ENCODE measurements at places on chromosomes 7 and 10.
A peak's percentile ranks its signal among the peaks of the same experiment; 100 is the strongest.

DNA sequence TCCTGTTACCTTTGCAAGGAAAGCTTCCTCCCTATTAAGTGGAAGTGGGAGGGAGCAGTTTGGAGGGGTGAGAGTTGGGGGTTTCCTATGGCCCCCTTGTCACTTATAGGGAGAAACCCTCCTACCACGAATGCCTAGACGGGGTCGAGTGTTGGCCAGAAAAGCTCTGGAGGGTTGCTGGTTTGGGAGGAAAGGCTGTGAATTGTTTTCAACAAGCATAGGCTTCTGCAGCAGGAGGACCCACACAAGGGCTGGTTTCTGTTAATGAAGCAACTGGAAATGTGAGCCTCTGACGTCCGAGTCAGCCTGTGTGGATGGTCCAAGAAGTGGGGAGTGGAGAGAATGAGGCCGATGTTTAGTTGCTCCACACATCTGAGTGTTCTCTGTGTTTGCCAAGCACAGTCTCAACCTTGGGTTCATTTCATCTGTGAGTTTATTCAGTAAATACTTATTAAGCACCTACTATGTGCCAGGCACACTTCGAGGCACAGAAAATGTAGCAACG lies 37.3 kb upstream of the LEP start:
- DNase-seq: no peak

DNA sequence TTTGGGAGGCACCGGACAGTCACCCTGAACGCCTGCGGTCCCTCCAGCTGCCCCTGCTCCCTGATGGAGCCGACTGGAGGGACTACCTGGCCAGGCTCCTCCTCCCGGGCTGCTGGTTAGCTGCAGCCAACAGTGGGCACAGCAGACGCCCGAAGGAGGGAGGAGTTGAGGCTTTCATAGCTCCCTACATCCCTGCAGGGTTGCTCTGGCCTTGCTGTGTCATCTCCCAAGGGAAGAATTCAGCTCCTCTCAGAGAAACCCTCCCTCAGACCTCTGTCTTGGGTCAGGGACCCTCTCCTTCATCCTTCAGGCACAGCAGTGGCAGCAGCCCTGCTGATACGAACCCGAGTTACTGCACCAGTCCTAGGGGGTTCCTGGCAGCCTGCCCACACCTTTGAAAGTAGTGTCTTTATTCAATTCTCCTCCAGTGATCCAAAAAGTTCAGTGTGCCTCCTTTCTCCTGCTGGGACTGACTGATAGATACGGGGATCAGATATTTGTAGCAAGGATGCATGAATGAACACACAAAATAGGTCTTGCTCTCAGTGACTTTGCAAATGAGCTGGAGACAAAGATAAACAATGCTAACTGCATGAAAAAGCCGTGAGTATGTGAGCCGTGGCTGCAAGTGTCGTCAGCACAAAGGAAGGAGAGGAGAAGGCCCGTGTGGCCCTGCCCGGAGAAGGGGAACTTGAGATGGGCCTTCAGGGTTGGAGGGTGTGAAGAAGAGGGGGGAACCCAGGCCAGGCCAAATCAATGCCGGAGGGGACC lies 136.6 kb downstream of the PRKAG2 start:
- no peak for DNase-seq

GRCh38 chr7:50304911-50305582 lies 531 bp downstream of the IKZF1 start:
- DNase-seq: peak; percentile 63

- no peak for DNase-seq
Measured at GRCh38 chr10:66990143-66990830, 64.5 kb downstream of the LRRTM3 start.

GRCh38 chr7:78355834-78356233 lies 557.3 kb downstream of the PHTF2 start:
- DNase-seq: no peak

DNA sequence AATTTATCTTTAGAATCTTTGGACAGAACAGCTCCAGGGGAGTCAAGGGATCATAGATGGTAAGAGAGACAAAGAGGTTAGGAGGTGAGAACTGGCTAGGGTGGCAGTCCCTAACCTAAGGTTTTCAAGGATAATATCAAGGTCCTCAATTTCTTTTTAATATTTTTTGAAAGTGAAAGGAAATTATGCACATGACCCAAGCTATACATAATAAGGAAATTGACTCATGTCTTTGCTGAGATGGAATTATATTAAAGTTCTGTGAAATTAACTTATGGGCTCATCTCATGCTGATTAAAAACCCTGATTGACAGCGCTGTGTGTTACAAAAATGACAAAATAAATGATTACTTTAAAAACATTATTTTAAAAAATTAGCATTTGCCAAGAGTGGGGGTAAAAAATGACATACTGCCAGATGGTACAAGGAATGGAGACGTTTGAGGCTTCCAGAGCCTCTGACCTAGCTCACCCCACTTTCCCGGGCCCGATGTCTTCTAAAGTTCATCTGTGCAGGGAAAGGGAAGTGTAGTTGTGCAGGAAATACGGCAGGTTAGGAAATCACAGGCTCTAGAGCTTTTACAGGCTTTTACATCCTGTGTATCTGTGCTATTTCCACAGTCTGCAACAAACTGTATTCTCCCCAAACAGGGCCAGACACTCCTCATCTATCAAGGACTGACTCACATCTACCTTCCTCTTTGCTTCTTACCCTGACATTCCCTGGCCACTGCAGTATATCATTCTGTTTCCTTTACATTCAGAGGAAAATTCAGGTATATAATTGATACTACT lies 185.6 kb upstream of the PRSS58 start:
- DNase-seq: no peak

- peak; percentile 67 for DNase-seq
Measured at GRCh38 chr7:100585511-100586265, at the start of gene LRCH4. Gene LRCH4, minus strand, starts transcription at chr7:100586129. Its CDS starts 29 bp downstream, at chr7:100586100.

GRCh38 chr7:157477550-157478212 lies 140.9 kb downstream of the DNAJB6 start:
- no peak for DNase-seq

GRCh38 chr7:38127216-38128207 lies 50.5 kb upstream of the STARD3NL start:
- DNase-seq: no peak

GRCh38 chr10:63664341-63664885 lies 143.2 kb downstream of the REEP3 start:
- DNase-seq: no peak

- DNase-seq: no peak
Measured at GRCh38 chr7:26179826-26180497, 20.6 kb downstream of the HNRNPA2B1 start.

DNA sequence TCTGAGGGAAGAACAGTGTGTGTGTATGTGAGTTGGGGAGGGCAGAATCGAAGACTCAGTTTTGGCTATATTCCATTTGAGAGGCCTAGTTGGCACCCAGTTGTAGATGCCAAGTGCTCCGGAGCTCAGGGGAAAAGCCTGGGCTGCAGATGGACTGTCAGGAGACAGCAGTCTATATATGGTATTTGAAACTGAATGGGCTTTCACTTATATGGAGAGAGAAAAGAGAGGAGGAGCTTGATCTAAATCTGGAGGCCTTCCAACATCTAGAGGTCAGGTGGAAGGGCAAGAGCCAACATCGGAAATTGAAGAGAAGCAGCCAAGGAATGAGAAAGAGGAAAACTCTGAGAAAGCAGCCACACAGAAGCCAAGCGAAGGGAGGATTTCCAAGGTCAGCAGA lies 350.8 kb upstream of the BMPER start:
- no peak for DNase-seq

DNA sequence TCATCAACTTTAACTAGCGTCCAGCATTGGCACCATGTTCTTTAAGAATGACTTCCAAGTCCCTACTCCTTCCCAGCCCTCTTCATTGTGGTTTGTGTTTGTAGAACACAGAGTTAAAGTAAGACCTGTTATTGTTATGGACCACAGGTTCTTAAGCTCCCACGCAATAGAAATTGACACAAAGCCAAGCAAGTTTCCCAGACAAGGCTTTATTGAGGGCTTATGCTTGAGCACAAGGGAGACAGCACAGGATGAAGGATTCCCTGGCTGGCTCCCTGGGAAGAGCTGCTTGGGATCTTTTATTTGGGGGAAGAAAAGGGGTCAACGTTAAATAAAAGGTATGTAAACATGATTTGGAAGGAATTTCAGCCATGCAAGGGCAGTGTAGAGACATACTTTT lies 44.3 kb upstream of the PRKCQ start:
- no peak for DNase-seq

- DNase-seq: peak; percentile 89
Measured at GRCh38 chr7:44978511-44979366, at the start of gene MYO1G. Gene MYO1G, minus strand, starts transcription at chr7:44979015. Its CDS starts 54 bp downstream, at chr7:44978961.

DNA sequence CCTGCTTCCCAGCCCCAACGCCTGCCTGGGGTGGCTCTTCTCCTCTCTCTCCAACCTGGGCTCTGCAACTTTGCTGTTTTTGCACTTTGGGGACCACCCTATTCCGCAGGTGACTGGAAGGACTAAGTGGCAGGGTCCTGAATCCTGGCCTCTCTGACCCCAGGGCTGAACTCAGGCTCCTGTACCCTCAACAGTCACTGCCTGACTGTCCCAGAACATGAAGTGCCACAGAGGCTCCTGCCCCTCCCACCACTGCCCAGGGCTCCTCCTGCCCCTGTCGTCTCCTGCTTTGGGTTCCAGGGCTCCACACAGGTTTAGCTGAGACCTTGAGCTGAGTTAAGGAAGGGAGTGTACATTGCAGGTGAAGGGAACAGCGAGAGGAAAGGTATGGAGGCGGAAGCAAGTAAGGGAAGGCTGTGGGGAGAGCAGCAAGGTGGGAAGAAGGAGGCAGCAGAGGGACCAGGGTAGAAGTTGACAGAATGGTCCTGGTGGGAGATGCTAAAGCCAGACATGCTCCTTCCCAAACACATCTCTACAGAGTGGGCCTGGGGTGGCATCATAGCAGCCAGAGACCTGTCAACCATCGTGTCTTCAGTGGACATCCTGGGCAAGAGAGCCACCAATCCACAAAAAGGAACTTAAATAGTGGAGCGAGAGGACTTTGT lies 5.7 kb upstream of the GRID1 start:
- no peak for DNase-seq

GRCh38 chr7:33868166-33868565 lies 37.2 kb upstream of the BMPER start:
- DNase-seq: no peak

GRCh38 chr7:82736633-82737032 lies 293.1 kb upstream of the CACNA2D1 start:
- no peak for DNase-seq

GRCh38 chr10:21238717-21239116 lies 286.8 kb downstream of the SKIDA1 start:
- DNase-seq: no peak

DNA sequence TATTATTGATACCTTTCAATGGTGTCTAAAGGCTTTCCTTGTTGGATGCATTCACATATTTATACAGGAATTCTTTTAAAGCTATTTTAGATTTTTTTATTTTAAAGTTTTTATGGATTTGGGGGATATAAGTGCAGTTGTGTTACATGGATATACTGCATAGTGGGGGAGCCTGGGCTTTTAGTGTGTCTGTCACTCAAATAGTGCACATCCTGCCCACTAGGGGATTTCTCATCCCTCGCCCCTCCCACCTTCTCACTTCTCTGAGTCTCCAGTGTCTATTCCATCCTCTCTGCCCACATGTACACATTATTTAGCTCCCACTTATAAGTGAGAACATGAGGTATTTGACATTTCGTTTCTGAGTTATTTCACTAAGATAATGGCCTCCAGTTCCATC lies 154.0 kb upstream of the MKI67 start:
- DNase-seq: no peak

GRCh38 chr7:18087026-18087686 lies 59.5 kb upstream of the PRPS1L1 start:
- no peak for DNase-seq

DNA sequence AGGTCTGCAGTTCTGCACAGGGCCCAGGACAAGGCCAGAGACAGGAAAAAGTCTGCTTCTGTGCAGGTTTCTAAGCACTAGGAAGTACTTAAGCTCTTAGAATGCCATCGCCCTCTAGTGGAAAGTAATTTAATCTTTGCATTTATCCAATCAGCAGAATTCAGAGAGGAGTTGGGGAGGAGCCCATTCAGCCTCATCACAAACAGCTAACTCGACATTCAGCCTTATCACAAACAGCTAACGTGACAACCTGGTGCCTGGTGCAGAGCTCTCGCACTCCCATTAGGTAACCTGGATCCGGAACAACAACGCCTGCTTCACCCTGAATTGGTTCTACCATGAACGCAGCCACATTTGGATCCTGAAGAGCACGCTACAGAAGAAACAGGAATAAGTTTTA lies 15.2 kb downstream of the OAT start:
- no peak for DNase-seq

GRCh38 chr7:36423633-36424032 lies 34.0 kb downstream of the ANLN start:
- no peak for DNase-seq

- no peak for DNase-seq
Measured at GRCh38 chr10:62907470-62908212, 91.5 kb upstream of the EGR2 start.

DNA sequence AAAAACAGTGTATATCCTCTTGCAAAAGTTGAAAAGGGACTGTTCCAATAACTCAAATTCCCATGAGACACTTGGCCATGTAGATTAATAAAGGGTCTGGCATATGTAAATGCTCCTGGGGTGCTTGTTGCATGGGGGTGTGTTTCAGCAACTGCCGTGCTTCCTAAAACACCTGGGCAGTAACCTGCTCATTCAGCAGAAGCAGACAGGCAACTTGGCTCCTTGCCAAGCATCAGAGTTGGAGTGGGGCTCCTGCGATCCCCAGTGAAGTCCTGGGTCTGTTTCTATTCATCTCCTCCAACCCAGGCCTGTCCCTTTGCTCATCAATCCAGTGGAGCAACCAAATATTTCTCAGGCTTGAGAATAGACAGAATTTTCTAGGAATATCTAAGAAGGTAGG lies 42.2 kb upstream of the ADAM12 start:
- no peak for DNase-seq

- no peak for DNase-seq
Measured at GRCh38 chr10:129396021-129396722, 70.9 kb upstream of the MGMT start.

DNA sequence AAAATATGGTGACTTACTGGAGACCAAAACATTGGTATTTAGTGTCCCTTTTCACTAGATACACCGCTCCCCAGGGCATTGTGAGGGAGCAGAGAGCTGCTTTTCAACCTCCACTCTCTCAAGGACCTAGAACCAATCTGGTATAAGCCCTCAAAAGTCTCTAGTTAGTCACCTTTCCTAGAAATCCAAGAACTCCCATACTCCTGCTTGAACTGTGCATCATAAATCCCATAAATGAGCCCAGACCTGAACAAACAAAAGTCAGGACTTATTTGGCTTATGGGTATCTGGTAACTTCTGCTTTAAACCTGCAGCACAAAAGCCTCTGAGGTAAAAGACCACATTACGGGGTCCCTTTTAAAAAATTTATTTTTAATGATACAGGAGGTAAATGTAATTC lies 603.1 kb upstream of the LRRTM3 start:
- DNase-seq: no peak

GRCh38 chr10:30116041-30116491 lies 56.7 kb upstream of the JCAD start:
- no peak for DNase-seq

All from stimulated activated CD4-positive, alpha-beta T cell treated with anti-CD3 and anti-CD28 coated beads, Interleukin-2, amount 100 ng/mL, for 24 hours (primary cell).